ENCODE measurements at places on chromosomes 4 and X.

DNA sequence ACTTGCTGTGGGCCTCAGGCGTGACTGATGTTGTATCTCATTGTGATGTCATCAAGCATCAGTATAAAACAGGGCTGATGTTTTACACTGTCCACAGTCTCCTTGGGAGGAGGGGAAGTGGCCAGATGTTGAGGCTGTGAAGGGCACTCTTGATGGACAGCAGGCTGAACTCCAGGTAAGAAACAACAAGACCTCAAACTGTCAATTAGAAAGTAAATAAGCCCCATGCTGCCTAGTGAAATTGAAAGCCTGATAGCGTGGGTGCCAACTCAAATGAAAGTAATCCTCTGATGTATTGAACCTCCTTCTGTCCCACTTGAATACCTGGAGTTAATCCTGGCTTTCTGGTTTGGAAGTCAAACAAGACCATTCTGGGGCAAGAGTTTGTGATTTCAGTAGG, 19.7 kb downstream of the VSIG1 start:
- DNase-seq = no peak

DNA sequence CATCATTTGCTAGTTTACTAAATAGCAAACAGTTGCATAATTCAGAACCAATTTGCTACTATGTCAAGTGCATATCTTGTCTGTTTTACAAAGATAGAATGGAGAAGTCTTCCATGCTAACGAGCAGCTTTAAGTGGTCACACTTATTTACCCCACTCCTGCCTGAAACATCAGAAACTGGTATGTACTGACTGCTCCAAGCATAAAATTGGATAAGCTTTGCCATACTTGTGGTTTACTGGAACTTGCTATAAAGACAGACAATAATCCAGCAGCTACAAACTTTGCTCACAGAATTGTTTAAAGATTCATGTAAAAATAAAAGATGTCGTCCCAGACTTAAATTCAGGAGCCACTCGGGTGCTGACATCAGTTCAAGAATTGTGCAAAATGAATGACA, 13.3 kb upstream of the CDKL2 start:
- DNase-seq = no peak

- DNase-seq = no peak
Measured at GRCh38 chr4:150781191-150781590, 199.2 kb downstream of the MAB21L2 start.

- DNase-seq = no peak
Measured at GRCh38 chrX:25175743-25176142, 160.0 kb upstream of the ARX start.

- no peak for DNase-seq
Measured at GRCh38 chr4:173151496-173151895, 17.1 kb upstream of the GALNT7 start.

DNA sequence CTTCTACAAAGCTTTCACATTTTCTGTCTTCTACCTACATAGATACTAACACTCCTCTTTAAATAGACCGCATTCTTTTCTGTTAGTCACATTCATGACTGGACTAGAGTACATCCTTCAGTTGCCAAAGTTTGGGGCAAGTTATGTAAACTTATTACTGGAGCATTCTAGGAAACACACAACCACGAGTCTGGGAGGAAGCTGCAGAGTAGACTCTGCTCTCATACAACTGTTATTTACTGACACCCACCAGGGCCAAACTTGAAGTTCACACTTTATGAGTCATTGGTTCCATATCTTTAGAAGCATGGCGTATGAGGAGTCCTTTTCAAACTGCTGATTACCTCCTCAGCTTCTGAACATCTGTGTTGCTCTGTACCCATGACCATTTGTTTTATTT, 87.0 kb downstream of the RNF150 start:
- DNase-seq = no peak

- DNase-seq = no peak
Measured at GRCh38 chr4:2271279-2272025, 9.5 kb upstream of the MXD4 start.

Data from colonic mucosa (tissue), 4 donors.